ENCODE measurements at places on chromosomes 3 and 15. TPM values are rescaled to one million over a fixed set of nuclear protein-coding genes. Genes with fewer than 3 reads are reported as not detected.

DNA sequence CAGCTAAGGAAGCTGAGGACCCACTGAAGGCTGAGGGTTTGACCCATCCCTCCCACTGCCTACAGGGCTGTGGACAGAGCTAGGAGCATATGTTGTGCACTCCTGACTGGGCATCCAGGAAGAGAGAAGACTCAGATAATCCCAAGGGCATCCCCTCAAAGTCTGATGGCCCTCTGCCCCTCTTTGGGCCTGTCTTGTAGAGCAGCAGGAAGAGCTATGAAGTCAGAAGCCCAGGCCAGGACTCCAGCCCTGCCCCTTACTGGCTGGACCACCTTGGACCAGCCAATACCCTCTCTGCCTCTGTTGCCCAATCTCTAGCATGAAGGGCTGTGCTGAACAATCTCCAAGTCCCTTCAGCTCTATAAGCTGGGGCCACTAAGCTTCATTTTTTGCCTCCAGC lies 210.8 kb downstream of the RPLP1 start:
- no peaks in the 10 kb centered on the region for H3K36me3 ChIP-seq
- no peaks in the 10 kb centered on the region for H3K27me3 ChIP-seq
- H3K4me1 ChIP-seq: no peaks in the 10 kb centered on the region
- H3K27ac ChIP-seq: no peak overlapping the region
- DNase-seq: no peak

DNA sequence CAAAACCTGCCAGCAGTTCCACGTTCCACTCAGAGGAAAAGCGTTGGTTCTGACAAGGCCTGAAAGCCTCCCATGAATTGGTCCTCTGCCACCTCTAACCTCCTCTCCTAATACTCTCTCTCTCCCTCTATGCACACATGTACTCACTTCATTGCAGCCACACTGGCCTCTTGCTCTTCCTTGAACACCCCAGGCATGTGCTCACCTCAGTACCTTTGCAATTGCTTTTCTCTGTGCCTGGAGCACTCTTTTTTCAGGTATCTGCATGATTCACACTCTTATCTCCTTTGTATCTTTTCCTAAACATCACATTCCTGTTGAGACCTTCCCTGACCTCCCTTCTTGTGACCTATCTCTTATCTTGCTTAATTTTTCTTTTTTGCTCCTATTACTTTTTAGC lies 178.2 kb upstream of the FEZF2 start:
- H3K27me3 ChIP-seq: no peaks in the 10 kb centered on the region
- no peak overlapping the region for H3K4me3 ChIP-seq
- no peaks in the 10 kb centered on the region for H3K36me3 ChIP-seq
- DNase-seq: no peak
- H3K4me1 ChIP-seq: no peaks in the 10 kb centered on the region
- no peak overlapping the region for H3K27ac ChIP-seq

DNA sequence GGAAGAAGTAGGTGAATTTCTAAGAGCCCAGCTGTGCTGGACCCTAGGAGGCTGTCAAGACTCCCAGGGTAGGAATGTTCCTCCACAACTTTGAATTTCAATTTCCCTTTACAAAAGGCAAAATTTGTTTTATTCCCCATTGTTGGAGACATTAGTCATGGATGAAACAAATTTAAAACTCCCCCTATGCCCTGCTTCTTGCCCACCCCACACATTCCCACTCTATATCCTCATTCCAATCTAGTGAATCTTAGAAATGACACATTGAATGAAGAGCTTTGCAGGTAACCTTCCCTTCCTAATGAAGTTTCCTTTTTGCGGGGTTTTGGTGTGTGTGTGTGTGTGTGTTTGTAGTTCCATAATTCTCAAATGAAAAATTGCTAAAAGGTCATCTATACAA lies 72.6 kb downstream of the CCNL1 start:
- H3K27ac ChIP-seq: peak overlapping the region; percentile 100
- DNase-seq: no peak
- no peaks in the 10 kb centered on the region for H3K27me3 ChIP-seq
- no peaks in the 10 kb centered on the region for H3K36me3 ChIP-seq

DNA sequence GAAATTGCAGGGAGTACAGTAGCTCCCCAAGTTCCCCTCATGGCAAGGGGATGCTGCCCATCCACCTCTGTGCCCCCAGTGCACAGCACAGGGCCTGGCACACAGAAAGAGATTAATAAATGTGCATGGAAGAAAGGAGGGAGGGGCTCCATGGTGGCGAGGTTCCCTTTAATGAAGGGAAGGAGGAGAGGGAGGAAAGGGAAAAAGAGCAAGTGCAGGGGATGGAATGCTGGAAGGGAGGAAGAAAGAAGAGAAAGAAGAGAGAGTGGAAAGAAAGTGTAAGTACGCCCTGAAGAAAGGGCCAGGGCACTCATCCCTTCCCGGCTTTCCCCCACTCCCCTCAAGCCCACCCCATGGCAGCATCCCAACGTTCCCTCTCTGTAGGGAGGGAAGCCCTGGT lies 1.5 kb upstream of the VIPR1 start:
- H3K27me3 ChIP-seq: peaks cover 8% of the 10 kb centered on the region
- DNase-seq: no peak
- no peak overlapping the region for H3K4me3 ChIP-seq
- H3K4me1 ChIP-seq: peaks cover 25% of the 10 kb centered on the region
- H3K27ac ChIP-seq: no peak overlapping the region
- no peaks in the 10 kb centered on the region for H3K36me3 ChIP-seq

GRCh38 chr3:45367453-45367871 lies 20.9 kb upstream of the LARS2 start:
- H3K27ac ChIP-seq: no peak overlapping the region
- no peak overlapping the region for H3K4me3 ChIP-seq
- H3K36me3 ChIP-seq: no peaks in the 10 kb centered on the region
- H3K4me1 ChIP-seq: no peaks in the 10 kb centered on the region

- H3K27ac ChIP-seq: no peak overlapping the region
- no peaks in the 10 kb centered on the region for H3K36me3 ChIP-seq
- H3K4me1 ChIP-seq: no peaks in the 10 kb centered on the region
- no peak overlapping the region for H3K4me3 ChIP-seq
Measured at GRCh38 chr3:140599496-140599895, 78.4 kb upstream of the TRIM42 start.

GRCh38 chr3:114799816-114800215 lies 347.3 kb downstream of the ZBTB20 start:
- no peaks in the 10 kb centered on the region for H3K27me3 ChIP-seq
- no peaks in the 10 kb centered on the region for H3K36me3 ChIP-seq
- H3K4me1 ChIP-seq: no peaks in the 10 kb centered on the region
- H3K4me3 ChIP-seq: no peak overlapping the region
- DNase-seq: no peak

DNA sequence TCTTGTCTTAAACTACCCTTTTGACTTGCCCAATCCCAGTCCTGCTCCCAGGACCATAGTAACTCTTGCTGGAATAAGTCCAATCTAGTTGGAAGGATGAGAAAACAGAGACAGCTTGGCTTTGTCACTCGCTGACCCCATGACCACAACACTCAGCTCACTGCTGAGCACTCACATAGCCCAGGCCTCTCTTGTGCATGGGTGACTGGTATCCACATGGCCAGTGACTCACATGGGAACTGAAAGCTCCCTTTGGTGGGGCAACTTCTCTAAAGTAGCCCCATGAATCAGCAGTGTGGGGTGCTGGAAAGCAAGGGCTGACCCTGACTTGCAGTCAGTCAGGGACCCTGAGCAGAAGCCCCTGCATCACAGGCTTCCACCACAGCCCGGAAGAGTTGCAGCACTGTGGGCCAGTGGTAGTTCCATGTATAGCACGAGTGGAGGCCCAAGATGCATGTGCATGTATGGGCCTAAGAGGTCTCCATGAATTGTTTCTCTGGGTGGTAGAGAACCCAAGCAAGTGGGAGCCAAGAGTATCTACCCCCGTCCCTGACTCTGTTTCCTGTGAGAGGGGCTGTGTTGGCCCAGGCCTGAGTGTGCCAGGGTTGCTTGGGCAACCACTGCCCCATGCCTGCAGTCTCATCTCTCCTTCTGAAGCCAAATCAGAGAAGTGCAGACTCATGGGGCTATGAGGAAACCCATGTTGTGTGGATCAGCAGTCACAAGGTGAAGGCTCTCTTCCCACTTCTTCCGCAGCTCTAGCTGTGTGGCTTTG lies 62.1 kb upstream of the XCR1 start:
- H3K27ac ChIP-seq: peak overlapping the region; percentile 67
- H3K27me3 ChIP-seq: no peaks in the 10 kb centered on the region
- DNase-seq: no peak
- no peak overlapping the region for H3K4me3 ChIP-seq

The RHCG gene
- total RNA-seq: not detected

The CCR9 gene
- not detected for total RNA-seq

The CCRL2 gene
- total RNA-seq: 37.1 TPM

The GOLGA6A gene
- not detected for total RNA-seq

The SAXO2 gene
- total RNA-seq: 9.0 TPM

Data from left lung (tissue), 14 donors.